Cardiac atrium fibroblast (primary cell): ENCODE measurements at places on chromosomes 3 and 15. TPM values are rescaled to one million over a fixed set of nuclear protein-coding genes. Genes with fewer than 3 reads are reported as not detected.

The INAFM2 gene
- 16.8 and 28.0 TPM in 2 replicates for total RNA-seq

The GOLGA8S gene
- total RNA-seq: 0.18 TPM in 1 of 2 replicates, not detected in the other

The MAP1A gene
- total RNA-seq: 9.2 and 18.0 TPM in 2 replicates

The USP50 gene
- total RNA-seq: 1.6 TPM in 1 of 2 replicates, not detected in the other

The SLC2A2 gene
- not detected in 2 replicates for total RNA-seq

The IQGAP1 gene
- total RNA-seq: 104 and 122 TPM in 2 replicates

The ZNF385D gene
- total RNA-seq: 0.72 and 1.5 TPM in 2 replicates

The NRG4 gene
- total RNA-seq: not detected in 2 replicates

The ASB14 gene
- not detected in 2 replicates for total RNA-seq
